ENCODE measurements at places on chromosomes 1 and 21. TPM values are rescaled to one million over a fixed set of nuclear protein-coding genes. Genes with fewer than 3 reads are reported as not detected.

Gene PRAMEF8
- not detected for total RNA-seq

Gene AGT
- 2.0 TPM for total RNA-seq

Gene PPP1R8
- total RNA-seq = 35.1 TPM

Gene ANKRD35
- 5.5 TPM for total RNA-seq

Gene CHIA
- total RNA-seq = not detected

Gene HAPLN2
- not detected for total RNA-seq

Gene PPM1J
- total RNA-seq = 1.3 TPM

Gene CLDN17
- total RNA-seq = not detected
